Non-pigmented ciliary epithelial cell (primary cell): ENCODE measurements at places on chromosomes 12 and 14.

GRCh38 chr12:12020762-12021161 is 50.0 kb upstream of the BCL2L14 start:
- DNase-seq, result no peak

GRCh38 chr12:62751810-62752155 is 183.2 kb downstream of the PPM1H start:
- no peak for DNase-seq

DNA sequence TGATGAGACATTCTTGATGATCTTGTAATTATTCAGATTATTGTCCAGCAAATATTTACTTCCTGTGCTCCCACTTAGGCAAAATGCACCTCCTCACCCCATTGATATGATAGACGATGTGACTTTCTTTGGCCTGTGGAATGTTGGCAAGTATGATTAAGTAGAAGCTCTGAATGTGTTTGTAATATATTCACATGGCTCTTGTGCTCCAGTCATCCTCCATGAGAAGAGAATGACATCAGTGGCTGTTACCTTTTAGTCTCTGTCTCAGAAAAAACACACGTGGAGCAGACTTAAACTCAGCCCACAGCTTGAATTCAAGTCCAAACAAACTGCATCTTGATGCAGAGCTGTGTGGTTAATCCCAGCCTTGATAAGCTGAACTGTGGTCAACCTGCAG is 984.3 kb upstream of the FBXO33 start:
- no peak for DNase-seq

DNA sequence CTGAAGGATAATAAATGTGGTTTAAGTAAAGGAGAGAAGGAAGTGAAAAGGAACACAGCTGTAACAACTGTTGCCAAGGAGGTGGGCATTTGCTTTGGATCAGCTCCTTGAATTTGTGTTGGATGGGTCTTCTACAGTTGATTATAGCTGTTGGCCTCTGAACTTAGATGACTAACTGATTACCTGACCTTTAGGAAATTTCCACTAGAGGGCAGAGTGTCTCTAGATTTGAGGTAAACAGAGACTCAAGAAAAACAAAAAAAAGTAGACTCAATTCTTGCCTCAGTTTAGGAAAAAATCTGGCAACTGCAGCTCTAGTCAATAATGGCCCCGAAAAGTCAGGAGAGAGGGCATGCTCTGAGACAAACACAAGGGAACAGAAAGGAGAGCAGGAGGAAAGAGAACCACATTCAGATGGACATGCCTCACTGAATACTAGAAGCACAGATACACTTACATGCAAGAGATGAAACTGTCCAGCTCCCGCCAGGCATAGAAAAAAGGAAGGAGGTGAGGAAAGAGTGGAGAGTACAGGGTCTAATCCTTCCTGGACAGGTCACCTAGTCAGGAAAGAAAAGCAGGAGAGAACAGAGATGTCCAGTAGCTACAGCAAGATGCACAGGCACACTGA is 20.6 kb downstream of the COX14 start:
- DNase-seq, result no peak

DNA sequence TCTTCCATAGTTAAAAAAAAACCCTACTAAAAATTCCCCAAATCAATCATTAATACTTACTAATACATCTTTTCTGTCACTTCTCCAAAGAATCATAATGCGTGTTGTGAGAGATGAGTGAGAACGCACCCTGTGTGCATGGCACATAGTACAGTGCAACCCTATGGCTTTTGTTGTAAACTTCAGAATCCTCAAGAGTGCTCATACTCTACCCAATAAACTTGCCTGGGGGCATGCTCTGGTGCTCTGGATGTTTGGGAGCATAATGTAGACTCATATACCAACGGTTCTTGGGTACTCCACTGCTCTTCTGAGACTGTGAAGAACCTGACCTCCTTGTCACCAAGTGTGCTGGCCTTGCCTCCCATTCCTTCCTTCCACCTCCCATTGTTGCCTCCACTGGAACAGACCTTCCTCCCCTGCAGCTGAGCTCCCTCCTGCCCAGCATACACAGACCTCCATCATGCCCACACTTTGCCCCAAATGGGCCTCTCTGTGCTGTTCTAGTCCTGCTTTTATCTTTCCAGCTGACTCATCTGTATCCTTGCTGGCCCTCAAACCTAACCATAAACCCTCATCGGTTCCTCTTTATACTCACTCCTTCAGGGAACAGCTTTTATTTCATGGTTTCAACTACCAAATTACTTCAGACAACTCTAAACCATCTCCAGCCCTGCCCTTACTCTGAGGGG is 8.9 kb downstream of the DCP1B start:
- no peak for DNase-seq

GRCh38 chr12:51192284-51192671 is 19.3 kb upstream of the TFCP2 start:
- no peak for DNase-seq
